ENCODE measurements at places on chromosomes 3 and 15.

DNA sequence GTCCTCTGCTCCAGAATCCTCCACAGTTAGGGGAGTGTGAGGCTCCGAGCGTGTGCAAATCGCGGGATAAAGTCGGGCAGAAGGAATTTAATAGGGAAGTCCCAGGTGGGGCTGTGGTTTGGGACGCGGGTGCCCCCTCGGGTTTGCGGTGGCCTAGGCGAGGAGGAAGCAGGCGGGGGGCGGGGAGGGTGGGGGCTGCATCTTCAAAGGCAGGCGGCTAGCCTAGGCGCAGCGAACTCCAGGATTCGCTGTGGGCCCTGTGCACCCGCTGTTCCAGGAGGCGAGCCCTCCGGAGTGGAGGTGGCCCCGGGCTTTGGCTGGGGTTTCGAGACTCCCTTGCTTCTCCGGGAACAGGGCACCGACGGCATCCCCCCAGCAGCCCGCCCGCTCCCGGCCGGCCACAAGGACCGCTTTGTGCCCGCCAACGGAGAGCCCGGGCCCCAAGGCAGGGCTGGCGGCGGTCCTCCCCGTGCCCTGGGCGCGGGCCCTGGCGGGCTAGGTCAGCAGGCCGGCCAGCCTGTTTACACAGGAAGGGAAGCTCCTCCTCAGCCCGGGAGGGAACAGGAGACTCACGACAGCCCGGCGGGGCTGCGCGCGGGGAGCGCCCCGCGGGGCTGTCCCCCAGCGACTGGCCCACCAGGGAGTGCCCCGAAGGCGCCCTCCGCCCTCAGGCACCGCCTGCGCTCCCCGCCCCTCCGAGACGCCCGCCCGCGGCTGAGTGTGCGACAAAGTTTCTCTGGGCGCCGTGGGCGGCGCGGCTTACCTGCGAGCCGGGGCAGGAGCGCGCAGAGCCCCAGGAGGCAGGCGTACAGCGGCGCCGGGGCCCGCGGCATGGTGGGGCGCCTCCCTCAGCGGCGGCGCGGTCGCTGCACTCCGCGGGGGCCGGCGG is 753 bp downstream of the ITGB5 start:
- peak; percentile 63 for DNase-seq

GRCh38 chr3:169327546-169328356 is 335.8 kb downstream of the MECOM start:
- no peak for DNase-seq

DNA sequence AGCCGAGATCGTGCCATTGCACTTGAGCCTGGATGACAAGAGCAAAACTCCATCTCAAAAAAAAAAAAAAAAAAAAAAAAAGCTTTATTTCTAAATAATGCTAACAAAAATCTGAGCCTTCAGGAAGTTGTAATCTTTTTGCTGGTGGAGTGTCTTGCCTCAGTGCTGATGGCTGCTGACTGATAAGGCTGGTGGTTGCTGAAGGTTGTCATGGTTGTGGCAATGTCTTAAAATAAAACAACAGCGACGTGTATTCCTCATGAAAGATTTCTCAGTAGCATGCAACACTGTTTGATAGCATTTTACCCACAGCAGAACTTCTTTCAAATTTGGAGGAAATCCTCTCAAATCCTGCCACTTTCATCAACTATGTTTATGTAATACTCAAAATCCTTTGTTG is 77.4 kb upstream of the PTPRG start:
- no peak for DNase-seq

DNA sequence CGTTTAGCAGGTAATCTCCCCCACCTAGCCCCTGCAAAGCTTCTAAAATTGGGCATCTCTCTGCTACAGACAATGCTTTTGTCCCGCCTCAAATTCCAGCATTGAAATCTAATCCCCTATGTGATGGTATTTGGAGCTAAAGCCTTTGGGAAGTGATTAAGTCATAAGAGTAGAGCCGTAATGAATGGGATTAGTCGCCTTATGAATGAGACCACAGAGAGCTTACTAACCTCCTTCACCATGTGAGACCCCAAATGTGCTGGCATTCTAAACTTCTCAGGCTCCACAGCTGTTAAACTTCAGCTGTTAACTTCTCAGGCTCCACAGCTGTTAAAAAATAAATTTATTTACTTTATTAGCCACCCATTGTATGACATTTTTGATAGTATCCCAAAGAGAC is 374.2 kb upstream of the BCHE start:
- DNase-seq, result no peak

DNA sequence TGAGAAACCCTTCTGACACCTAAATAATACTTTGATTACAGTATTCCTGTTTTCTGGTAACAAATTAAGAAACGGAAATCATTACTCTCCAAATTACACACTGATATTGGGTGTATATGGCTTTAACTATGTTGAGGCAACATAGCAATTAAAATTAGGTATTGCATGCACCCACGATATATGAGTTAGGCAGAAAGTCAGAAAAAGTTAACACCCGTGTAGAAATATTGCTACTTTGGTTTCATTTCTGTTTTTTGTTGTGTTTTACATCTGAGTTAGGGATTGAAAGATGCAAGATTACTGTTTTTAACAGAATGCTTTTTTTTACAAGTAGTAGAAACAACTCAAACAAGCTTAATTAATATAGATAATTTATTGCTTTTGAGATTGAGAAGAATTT is 327.8 kb downstream of the GBE1 start:
- DNase-seq, result no peak

DNA sequence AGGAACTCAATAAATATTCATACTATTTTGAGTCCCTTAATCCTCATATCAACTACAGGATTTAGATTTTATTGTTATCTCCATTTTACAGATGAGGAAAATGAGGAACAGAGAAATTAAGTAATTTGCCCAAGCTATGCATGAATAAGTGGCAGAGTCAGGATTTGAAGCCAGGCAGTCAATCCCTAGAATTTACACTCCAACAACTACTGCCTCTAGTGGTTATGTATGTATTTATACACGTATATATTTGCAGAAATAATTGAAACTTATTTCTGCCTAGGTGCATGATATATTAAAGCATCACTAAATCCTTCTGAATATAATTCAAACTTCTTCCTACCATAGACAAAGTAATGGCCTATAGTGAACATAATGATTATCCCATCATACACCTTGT is 137.4 kb downstream of the SERPINI1 start:
- no peak for DNase-seq

- peak; percentile 47 for DNase-seq
These were observed 6.6 kb upstream of the RAB11A start for GRCh38 chr15:65862682-65863081.

DNA sequence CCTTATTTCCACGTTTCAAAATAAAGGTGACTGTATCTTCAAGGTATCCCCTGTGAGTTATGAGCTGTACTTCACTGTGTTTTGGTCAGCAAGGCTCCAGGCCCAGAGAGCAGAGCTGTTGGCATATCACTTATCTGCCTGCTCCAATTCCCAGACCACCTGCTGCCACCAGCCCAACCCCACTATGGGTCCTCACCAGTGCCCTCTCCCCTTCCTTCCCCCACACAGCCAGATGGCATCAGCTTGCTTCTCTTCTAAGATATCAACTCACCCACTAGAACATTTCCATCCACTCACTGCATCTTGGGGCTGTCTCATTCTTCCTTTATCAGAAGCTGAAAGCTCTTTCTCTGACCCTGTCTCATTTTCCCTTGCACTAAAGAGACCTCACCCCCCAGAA is 136.9 kb upstream of the EIF1B start:
- DNase-seq, result no peak

- DNase-seq, result no peak
These were observed 317.0 kb upstream of the LRRFIP2 start for GRCh38 chr3:37491343-37491742.

DNA sequence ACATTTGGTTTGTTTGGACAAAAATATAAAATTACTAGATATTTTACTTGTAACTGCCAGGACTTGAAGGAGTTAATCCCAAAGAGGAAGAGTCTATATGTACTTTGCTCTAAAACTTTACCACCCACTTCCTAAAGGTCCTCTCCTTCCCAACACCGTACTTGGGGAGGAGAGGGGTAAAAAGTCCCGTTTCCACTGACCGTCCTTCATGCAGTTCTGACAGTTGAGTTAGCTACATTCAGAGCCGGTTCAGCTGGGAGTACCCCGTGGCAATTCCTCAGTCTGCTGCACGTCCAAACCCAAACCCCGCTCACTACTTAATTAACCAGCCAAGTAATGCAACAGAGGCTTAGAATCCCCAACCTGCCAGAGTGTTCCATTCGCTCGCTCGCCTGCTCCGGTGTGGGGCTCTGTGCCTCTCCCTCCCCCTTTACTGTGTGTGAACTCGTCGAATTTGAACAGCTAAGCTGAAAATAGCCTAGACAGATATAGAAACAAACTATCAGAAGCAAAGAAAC is 519.7 kb downstream of the FOXP1 start:
- DNase-seq, result peak; percentile 35

DNA sequence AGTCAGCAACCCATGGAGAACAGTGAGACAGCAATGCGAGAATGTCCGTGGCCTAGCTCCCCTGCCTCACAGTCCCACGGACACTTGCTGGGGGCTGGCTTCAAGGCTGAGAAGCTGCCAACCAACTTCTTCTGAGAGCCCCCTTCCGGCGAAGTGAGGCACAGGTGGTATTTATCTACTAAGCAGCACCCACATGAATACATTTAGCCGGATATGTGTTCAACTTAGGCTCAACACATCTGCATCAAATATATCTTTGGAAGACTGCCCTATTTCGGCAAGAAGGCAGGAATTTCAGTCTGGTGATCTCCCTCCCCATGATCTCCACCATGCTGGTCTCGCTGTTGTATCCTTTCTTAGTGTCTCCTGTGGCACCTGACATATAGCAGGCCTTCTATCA is 340.9 kb upstream of the NR2E3 start:
- DNase-seq, result no peak

- peak; percentile 63 for DNase-seq
These were observed 7.8 kb downstream of the DLL4 start for GRCh38 chr15:40936709-40937666.

DNA sequence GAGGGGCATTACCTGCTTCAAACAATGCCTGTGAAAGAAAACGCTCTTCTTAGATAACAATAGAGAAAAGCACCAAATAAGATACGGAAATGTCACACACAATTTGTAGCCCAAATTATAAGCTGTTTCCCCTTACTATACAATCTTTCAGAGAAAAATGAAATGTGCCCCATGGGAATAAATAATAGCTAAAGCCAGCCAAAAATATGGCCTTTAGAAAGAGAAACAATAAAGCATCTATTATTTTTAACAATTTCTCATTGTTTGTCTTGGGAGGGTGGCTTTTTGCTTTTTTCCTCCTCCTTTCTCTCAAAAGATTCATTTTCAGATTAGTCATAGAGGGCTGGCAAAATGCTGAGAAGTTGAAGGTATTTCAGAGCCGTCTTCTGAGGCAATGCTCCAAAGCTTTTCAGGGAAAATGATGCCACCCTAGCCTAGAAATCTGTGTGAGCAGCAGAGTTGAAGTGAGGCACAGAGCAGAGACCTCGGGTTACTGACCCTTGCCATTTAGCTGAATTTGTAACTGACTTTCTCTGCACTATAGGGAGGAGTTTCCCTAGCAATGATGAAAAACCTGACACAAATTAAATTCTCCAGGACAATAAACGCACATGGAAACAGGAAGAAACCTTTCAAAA is 86.3 kb upstream of the PRICKLE2 start:
- DNase-seq, result no peak

DNA sequence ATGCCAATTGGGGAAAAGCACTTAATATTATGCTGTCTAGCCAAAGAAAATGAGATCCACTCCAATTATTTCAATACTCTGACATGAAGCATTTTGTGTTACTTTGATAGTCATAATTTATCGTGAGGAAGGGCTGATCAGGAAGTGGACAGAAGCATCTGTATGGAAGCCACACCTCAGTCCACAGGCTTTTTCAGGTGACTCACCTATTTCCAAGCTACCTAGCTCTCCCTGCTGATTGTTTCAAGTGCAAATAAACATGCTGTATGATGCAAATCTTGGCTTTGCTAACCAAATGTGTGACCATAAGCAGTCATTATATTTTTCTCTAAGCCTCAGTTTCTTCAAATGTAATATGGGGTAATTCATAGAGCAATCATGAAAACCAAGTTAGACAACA is 30.8 kb upstream of the CPB1 start:
- no peak for DNase-seq

DNA sequence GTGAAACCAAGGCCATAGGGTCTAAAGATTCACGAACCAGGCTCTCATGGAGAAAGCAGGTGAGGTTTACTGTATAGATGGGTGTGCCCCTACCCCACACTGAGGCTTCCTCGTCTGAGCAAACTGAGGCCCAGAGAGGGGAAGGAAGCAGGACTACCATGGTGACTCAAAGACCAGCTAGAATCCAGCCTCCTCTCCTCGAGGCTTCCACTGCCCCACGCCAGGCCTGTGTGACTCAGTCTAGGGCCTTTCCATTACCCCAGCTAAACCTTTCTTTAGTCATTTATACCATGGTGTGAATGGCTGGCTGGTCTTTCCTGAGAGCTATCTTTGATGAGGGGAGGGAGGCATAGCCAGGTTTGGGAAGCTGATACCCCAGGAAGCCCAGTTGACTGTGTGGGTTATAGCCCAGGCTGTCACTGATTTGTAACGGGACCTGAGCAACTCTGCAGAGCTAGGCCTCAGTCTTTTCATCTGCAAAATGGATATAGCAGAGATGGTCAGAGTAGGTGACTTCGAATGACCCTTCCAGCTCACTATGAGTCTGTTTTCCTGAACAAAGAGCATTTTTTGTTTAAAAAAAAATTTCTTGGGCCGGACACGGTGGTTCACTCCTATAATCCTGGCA is 3.0 kb upstream of the RHO start:
- peak; percentile 64 for DNase-seq

DNA sequence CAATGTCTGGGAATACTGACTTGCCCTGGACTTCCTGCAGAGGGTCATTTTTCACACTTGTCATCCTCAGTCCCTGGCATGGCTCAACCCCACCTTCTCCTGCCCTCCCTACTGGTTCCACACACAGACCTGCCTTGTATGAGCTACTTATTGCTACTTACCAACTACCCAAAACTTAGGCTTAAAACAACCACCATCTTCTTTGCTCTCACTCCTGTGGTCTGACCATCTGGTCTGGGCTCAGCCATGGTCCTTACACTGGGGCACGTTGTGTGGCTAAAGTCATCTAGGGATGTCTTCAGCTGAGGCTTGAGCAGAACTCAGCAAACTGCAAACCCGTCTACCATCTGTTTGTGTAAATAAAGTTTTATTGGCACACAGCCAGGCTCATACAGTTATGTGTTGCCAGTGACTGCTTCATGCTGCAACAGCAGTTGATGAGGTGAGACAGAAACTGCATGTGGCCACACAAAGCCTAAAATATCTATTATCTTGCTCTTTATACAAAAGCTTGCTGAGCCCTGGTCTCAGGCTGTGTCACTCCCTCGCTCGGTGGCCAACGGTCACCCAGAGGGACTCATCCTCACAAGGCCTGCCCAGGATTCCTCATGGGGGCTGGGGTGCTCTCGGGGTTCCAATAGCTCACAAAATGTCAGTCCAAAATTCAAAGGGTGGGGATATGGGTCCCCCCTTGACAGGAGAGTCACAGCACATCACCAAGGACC is 43.5 kb downstream of the KLF15 start:
- DNase-seq, result no peak

DNA sequence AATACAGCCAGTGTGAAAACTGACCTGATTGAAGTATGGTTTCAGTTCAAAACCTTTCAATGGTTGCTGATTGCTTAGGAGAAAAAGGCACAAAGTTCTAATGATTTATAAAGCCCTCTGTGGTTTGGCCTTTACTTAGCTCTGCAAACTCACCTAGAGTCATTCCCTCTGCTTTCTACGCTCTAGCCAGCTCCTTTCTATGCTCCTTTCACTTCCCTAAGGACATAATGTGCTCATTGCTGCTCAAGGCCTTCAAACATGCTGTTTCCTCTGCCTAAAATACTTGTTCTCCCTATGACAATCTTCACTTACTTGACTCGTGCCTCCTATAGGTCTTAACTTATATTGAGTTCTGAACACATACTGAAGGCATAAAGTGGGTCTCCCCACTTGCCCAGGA is 19.0 kb downstream of the RPL39L start:
- DNase-seq, result no peak
